ENCODE measurements at places on chromosomes 4 and X.

GRCh38 chrX:84909151-84909550 is 94.5 kb upstream of the APOOL start:
- no peak for DNase-seq

DNA sequence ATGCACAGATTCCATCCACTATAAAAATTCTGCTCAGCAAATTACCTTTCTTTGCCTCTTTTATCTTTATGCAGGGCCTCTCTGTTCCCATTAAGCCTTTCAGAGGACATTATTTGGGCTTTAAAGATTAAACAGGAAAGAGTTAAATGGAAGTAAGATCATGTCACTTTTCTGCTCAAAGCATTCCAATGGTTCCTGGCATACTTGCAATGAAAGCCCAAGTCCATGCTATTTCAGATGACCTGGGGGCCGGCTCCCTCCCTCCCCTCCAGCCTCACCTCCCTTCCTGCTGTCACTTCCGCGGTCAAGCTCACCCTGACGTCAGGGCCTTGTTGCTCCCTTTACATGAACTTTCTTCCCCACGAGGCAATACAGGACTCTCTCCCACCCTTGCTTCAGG is 125.5 kb downstream of the C4orf51 start:
- no peak for DNase-seq

GRCh38 chr4:6924361-6924779 is 14.7 kb downstream of the TBC1D14 start:
- DNase-seq = no peak

DNA sequence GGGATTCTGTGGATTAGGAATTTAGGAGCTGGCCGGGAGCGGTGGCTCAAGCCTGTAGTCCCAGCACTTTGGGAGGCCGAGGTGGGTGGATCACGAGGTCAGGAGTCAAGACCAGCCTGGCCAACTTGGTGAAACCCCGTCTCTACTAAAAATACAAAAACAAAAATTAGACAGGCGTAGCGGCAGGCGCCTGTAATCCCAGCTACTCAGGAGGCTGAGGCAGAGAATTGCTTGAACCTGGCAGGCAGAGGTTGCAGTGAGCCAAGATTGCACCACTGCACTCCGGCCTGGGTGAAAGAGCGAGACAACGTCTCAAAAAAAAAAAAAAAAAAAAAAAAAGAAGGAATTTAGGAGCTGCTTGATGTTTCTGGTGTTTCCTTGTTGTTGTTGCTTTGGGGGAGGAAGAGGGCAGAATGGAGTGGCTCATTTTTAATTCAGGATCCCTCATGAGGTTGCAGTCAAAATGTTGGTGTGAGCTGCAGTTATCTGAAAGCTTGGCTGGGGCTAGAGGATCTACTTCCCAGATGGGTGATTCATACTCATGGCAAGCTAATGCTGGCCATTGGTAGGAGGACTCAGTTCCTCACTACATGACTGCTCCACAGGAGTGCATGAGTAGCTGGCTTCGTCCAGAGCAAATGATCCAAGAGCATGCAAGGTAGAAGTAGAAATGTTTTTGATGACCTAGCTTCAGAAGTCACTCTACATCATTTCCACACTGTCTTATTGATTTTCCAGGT is 26.5 kb upstream of the JADE1 start:
- no peak for DNase-seq

Data from effector memory CD8-positive, alpha-beta T cell (primary cell).